ENCODE measurements at places on chromosomes 16 and 17. TPM values are rescaled to one million over a fixed set of nuclear protein-coding genes. Genes with fewer than 3 reads are reported as not detected.

IGFALS gene
- total RNA-seq = 0.38 TPM

ASGR1 gene
- not detected for total RNA-seq

YBX2 gene
- total RNA-seq = 0.77 TPM

DNASE1L2 gene
- not detected for total RNA-seq

SRCIN1 gene
- total RNA-seq = 1.7 TPM

FBXW10 gene
- total RNA-seq = not detected

DNA sequence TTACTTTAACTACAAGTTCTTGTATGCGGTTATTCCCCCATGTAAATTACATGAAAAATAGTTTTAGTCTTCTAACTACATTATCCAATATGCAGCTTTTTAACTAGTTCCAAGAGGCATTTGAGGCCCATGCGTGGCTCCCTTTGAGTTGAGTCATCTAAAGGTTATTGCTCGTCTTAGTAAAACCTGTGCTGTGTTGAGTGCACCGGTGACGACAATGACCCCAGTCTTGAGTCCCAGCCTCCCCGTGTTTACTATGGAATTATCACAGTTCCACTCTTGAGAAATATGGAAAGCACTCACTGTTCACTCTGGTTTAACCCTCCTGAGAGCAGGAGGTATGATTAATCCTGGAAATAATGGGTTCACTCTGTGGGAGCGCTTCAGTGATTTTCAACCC is 119.2 kb downstream of the PITPNC1 start:
- H3K4me3 ChIP-seq = no peak overlapping the region
- no peak overlapping the region for H3K27ac ChIP-seq
- no peaks in the 10 kb centered on the region for H3K36me3 ChIP-seq
- H3K27me3 ChIP-seq = no peaks in the 10 kb centered on the region
- H3K4me1 ChIP-seq = peaks cover 11% of the 10 kb centered on the region
- no peak for DNase-seq

DNA sequence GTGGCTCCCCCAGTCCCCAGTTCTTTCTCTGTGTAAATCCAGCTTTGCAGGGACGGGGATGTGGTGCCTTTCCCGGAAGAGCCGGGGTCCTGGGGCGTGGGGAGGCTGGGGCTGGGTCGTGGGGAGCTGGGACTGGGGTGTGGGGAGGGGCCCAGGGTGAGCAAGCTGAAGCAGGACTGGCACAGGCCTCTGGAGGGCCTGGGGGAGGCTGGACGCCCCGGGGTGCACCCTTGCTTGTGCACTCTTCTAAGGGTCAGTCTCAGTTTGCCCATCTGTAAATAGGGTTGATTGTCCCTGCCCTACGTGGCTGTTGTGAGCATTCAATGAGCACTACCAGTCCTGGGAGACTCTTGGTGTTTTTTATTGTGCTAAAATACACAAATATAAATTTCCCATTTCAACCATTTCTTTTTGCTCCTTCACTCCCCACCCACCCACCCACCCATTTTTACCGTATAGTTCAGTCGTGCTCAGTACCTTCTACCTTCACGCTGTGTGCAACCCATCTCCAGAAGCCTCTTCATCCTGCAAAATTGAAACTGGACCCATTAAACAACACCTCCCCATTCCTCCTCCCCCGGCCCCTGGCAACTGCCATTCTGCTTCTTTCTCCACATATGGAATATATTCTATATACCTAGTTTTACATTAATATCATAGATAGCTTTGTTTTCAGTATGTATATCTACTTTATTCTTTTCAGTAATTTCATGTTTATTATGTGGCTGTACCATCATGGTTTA is 7.8 kb upstream of the TBC1D3B start:
- H3K36me3 ChIP-seq = no peaks in the 10 kb centered on the region
- H3K27me3 ChIP-seq = peaks cover 45% of the 10 kb centered on the region
- H3K27ac ChIP-seq = no peak overlapping the region
- H3K4me1 ChIP-seq = peaks cover 3% of the 10 kb centered on the region
- peak overlapping the region; percentile 63 for H3K4me3 ChIP-seq

- H3K27ac ChIP-seq = no peak overlapping the region
- H3K4me1 ChIP-seq = no peaks in the 10 kb centered on the region
- H3K27me3 ChIP-seq = no peaks in the 10 kb centered on the region
Observed at GRCh38 chr17:9533441-9533840, 42.2 kb downstream of the STX8 start.

GRCh38 chr16:22053921-22054341 is 38.4 kb upstream of the VWA3A start:
- DNase-seq = no peak
- no peaks in the 10 kb centered on the region for H3K27me3 ChIP-seq
- H3K4me1 ChIP-seq = peaks cover 3% of the 10 kb centered on the region

DNA sequence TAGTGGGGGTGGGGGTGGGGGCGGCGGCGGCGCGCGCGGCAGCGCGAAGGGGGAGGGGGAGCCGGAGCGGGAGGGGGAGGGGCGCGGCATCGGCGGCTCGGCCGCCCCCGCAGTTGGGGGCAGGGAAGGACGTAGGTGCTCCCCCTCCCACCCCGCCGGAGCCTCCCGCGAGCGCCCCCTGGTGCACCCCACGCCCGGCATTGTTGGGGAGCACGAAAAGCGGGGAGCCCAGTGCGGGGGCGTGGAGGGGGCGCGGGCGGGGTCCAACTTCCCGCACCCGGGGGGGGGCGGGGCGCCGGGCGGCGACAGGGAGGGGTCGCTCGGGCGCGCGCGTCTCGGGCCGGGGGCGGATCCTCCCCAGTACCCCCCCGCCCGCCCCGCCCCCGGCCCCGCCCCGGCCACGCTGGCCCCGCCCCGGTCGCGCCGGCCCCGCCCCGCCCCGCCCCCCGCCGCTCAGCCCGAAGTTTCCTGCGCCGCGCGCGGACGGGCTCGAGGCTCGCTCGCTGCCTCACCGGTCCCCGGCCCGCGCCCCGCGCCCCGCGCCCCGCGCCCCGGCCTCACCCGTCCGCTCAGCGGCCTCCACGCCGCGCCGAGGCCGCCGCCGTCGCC is at the start of gene CACNA1H:
Gene CACNA1H (plus strand): TSS at position 456 of the 609 bp plus-strand sequence. CDS start 632 bp downstream, outside the sequence.
- H3K36me3 ChIP-seq = no peaks in the 10 kb centered on the region
- H3K4me1 ChIP-seq = peaks cover 4% of the 10 kb centered on the region
- peak; percentile 40 for DNase-seq
- H3K27me3 ChIP-seq = peaks cover 41% of the 10 kb centered on the region
- no peak within 1 kb of the TSS for H3K27ac ChIP-seq

DNA sequence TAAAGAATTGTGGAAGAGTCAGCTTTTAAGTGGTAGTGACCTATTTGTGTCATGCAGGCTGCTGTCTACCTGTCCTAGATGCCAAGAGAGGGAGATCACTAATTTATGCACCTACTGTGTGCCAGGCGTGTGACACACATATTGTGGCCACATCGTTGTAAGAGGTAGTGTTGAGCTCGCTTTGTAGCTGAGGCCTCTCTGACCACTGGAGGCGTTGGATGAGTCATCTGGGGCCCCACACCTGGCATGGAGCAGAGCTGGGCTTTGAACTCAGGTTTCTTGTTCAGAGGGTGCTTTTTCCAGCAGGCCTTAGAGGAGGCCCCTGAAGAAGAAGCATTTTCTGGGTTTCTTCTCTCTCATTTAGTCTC is 52.3 kb upstream of the LGALS9 start:
- H3K36me3 ChIP-seq = peaks cover 6% of the 10 kb centered on the region
- peaks cover 6% of the 10 kb centered on the region for H3K4me1 ChIP-seq
- no peak overlapping the region for H3K27ac ChIP-seq
- no peaks in the 10 kb centered on the region for H3K27me3 ChIP-seq
- no peak for DNase-seq

DNA sequence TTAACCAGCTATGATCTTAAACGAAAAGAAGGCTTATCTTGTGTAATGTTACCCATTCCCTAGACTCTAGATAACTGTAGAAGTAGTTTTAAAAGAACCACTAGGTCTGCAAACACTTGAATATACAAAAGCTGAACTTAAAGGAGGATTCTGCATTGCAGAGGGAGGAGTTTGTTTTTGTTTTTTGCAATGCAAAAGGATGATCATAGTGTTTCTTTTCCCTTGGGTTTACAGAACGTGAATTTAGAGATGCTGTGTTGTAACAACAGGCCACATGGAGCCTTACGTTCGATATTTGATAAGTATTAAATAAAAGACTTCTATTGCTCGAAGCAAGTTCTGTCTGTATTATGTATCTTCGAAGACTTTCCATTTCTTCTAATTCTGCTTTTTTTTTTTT is 77.6 kb downstream of the CHD9 start:
- H3K36me3 ChIP-seq = no peaks in the 10 kb centered on the region
- H3K4me3 ChIP-seq = peak overlapping the region; percentile 84
- H3K4me1 ChIP-seq = peaks cover 31% of the 10 kb centered on the region
- H3K27ac ChIP-seq = peak overlapping the region; percentile 96

GRCh38 chr16:69435977-69436820 is 11.8 kb downstream of the CYB5B start:
- DNase-seq = no peak
- peaks cover 49% of the 10 kb centered on the region for H3K36me3 ChIP-seq
- H3K4me3 ChIP-seq = no peak overlapping the region
